ENCODE measurements at places on chromosomes 2 and 18. TPM values are rescaled to one million over a fixed set of nuclear protein-coding genes. Genes with fewer than 3 reads are reported as not detected.
A peak's percentile ranks its signal among the peaks of the same experiment; 100 is the strongest.

GRCh38 chr2:69164061-69164778, 151.2 kb downstream of the ANTXR1 start:
- H3K27ac ChIP-seq, result no peak overlapping the region
- H3K36me3 ChIP-seq, result no peaks in the 10 kb centered on the region
- no peak for DNase-seq
- no peaks in the 10 kb centered on the region for H3K27me3 ChIP-seq

The HOXD10 gene
- not detected for total RNA-seq

The TDRD15 gene
- total RNA-seq, result 1.9 TPM

- H3K36me3 ChIP-seq, result no peaks in the 10 kb centered on the region
- H3K4me1 ChIP-seq, result no peaks in the 10 kb centered on the region
These were observed at the start of gene SNTG2 for GRCh38 chr2:950080-950966. TSS of gene SNTG2 (plus strand) at chr2:950849. CDS start at chr2:950997, 148 bp downstream.

- DNase-seq, result no peak
- H3K27ac ChIP-seq, result no peak overlapping the region
- no peaks in the 10 kb centered on the region for H3K36me3 ChIP-seq
- no peak overlapping the region for H3K4me3 ChIP-seq
These were observed 151.5 kb downstream of the VAPA start for GRCh38 chr18:10065296-10065695.

DNA sequence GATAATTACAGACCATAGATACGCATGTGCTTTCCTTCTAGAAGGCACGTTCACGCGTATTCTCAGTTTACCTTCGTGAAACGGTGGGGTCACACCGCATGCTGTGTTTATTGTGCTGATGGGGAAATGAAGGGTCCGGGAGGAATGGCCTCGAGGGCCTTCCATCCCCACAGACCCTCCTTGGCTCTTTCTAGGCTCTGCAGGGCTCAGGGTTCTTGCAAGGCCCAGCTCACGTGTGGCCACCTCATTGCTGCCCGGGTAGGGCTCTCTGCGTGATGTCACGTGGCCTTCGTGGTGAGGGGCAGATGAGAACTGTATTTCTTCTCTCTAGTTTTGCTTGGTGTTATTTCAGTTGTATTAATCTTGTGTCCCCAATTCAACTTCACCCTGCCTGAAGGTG, 133.5 kb upstream of the ALKAL2 start:
- H3K36me3 ChIP-seq, result no peaks in the 10 kb centered on the region
- H3K4me3 ChIP-seq, result no peak overlapping the region
- H3K27me3 ChIP-seq, result no peaks in the 10 kb centered on the region
- H3K27ac ChIP-seq, result no peak overlapping the region
- peaks cover 30% of the 10 kb centered on the region for H3K4me1 ChIP-seq

GRCh38 chr2:224444021-224444420, 42.1 kb upstream of the FAM124B start:
- no peaks in the 10 kb centered on the region for H3K27me3 ChIP-seq
- H3K4me3 ChIP-seq, result no peak overlapping the region
- no peak overlapping the region for H3K27ac ChIP-seq
- DNase-seq, result no peak
- no peaks in the 10 kb centered on the region for H3K36me3 ChIP-seq

GRCh38 chr2:28178946-28179345, 213.7 kb upstream of the FOSL2 start:
- H3K4me1 ChIP-seq, result no peaks in the 10 kb centered on the region
- no peak overlapping the region for H3K4me3 ChIP-seq
- no peaks in the 10 kb centered on the region for H3K27me3 ChIP-seq
- no peaks in the 10 kb centered on the region for H3K36me3 ChIP-seq

DNA sequence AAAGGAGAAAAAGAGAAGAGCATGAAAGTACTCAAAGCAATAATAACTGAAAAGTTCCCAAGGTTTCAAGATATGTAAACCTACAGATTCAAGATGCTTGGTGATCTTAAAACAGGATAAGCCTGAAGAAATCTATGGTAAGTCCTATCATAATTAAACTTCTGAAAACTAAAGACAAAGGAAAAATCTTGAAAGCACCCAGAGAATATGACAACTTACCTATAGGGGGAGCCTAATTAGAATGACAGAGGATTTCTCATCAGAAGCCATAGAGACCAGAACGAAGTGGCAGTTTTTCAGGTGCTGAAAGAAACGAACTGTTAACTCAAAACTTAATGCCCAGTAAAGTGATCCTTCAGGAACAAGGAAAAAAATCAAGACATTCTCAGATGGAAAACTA, 59.7 kb downstream of the XDH start:
- DNase-seq, result no peak
- peaks cover 20% of the 10 kb centered on the region for H3K36me3 ChIP-seq
- H3K27me3 ChIP-seq, result no peaks in the 10 kb centered on the region

DNA sequence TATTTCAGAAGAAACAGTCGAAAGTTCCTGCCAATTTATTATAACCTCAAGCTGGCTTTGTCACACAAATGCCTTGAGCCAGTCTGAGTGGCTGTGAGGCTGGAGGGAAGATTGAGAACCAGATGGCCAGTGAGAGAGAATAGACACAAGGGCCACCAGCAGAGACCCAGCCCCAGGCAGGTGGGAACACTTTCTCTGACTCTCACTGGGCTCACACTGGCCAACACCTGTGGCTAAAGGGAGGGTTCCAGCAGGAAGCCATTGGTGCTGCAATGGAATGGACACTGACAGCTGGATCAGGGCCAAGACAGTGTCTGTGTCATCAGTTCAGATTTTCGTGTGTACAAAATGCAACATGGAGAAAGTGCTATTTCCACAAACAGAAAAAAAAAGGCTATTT, 29.9 kb downstream of the LOXHD1 start:
- no peak for DNase-seq
- no peak overlapping the region for H3K4me3 ChIP-seq
- H3K4me1 ChIP-seq, result no peaks in the 10 kb centered on the region
- peaks cover 57% of the 10 kb centered on the region for H3K27me3 ChIP-seq
- H3K36me3 ChIP-seq, result no peaks in the 10 kb centered on the region
- H3K27ac ChIP-seq, result no peak overlapping the region

DNA sequence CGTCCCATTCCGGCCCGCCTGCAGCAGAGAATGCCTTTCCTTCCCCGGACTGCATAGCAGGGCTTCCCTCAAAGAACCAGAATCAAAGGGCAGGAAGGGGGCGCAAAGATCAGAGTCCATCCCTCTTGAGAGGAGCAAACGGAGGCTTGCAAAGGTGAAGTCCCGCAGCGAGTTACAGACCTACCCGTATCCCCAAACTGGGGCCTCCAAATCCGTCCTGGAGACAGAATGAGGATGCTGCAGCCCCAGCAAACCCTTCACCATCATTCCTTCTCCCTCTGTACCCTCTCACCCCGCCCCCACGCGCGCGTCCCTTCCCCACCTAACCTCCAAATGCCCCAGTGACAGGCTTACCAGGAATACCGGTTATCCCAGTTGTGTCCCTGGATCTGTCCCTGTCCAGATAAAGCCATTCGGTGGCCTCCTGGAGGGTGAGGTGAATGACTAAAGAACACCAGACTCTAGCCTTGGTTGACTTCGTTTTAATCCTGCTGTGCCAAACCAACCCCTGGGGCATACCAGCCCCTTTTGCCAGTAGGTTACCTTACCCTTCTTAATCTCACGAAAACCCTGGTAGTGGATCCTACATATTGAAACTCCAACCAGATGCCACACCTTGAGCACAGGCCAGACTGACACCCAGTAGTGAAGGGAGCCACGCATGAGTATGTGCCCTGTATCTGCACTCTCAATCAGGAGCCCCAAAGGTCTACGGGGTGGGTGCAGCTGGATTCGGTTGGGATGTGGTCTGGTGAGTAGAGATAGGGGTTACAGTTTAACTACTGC, 961 bp upstream of the SLC40A1 start:
- H3K27me3 ChIP-seq, result no peaks in the 10 kb centered on the region
- H3K27ac ChIP-seq, result peak overlapping the region; percentile 60
- peaks cover 21% of the 10 kb centered on the region for H3K4me1 ChIP-seq
- H3K4me3 ChIP-seq, result peak overlapping the region; percentile 73
- H3K36me3 ChIP-seq, result no peaks in the 10 kb centered on the region
- DNase-seq, result peak; percentile 42

DNA sequence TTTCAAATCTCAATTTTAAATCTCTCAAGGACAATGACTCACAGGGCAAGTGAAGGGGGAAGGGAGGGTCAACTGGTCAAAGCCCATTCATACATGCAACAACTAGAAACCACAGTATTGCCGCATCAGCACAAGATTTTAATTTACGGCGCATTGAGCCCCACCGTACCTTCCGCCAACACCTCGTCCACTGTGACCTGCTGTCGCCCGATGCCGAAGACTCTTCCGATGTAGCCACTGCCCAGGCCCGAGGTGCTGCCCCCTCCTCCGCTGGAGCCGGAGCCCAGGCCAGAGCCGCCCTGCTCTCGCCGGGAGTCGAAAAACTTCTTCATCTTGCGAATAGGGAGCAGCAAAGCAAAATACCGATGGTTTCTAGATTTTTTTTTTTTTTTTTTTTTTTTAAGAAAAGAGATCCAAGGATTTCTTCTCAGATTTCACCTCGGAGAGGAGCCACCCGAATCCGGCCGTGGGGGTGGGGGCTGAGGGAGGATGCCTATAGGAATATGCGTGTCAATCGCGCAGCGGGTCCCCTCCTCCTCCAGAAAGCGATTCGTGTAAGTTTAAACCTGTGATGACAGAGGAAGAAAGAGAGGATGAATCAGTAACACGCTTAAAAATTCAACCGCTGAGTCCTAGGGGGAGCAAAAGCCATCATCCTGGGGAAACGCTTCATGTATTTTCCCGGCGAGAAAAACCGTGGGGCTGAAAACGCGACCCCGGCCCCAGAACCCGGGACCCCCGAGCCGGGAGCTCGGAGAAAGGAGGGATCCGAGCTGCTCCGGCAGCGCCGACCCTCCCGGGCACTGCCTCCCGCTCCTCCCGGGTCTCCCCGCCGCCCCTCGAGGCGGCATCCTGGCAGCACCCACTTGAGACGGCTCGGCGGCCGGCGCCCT, 584 bp downstream of the AAK1 start:
- no peaks in the 10 kb centered on the region for H3K27me3 ChIP-seq
- peak overlapping the region; percentile 90 for H3K27ac ChIP-seq
- DNase-seq, result peak; percentile 52
- peak overlapping the region; percentile 86 for H3K4me3 ChIP-seq
- peaks cover 4% of the 10 kb centered on the region for H3K36me3 ChIP-seq

All from PC-9 (cell line).